ENCODE measurements at places on chromosomes 1 and 21.
A peak's percentile ranks its signal among the peaks of the same experiment; 100 is the strongest.

GRCh38 chr21:31075848-31076247 lies 37.6 kb upstream of the KRTAP19-8 start:
- DNase-seq = no peak

- DNase-seq = no peak
Observed at GRCh38 chr1:43564551-43565348, 34.1 kb downstream of the PTPRF start.

- DNase-seq = no peak
Observed at GRCh38 chr1:39321979-39322378, 117.5 kb downstream of the MACF1 start.

GRCh38 chr21:45303091-45303615 lies 15.5 kb upstream of the POFUT2 start:
- no peak for DNase-seq

- no peak for DNase-seq
Observed at GRCh38 chr1:30757352-30758120, at the start of gene LAPTM5. TSS of gene LAPTM5 (minus strand) at chr1:30757774. CDS start at chr1:30757745, 29 bp downstream.

GRCh38 chr1:62687421-62687902 lies 724 bp downstream of the DOCK7 start:
- peak; percentile 17 for DNase-seq

GRCh38 chr1:110829955-110830553 lies 42.9 kb upstream of the CD53 start:
- DNase-seq = no peak

DNA sequence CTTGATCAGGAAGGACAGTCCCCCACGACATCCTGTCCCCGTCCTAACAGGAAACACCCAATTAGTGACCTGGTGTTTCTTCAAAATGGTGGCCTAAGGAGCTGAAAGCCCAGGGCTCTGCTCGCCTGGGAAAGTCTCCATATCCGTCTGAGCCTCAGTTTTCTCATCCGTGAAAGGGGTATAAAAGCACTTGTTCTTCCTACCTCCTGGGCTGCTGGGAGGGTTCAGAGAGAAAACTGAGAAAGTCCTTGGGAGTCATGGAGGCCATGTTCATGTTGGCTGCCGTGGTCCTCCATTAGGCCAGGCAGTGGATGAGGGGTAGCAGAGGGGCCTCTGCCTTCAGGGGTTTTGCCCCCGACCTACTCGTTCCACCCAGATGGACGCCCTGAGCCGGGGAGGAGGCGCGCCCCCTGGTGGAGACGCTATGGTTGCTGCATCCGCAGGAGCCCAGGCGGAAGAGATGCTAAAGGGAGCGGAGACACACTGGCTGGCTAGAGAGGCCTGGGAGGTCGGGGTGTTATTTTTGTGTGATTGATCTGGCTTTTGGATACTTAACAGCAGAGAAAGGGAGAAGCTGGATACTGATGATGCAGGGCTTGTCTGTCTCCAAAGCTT lies 113.5 kb downstream of the PRDM2 start:
- DNase-seq = no peak

- no peak for DNase-seq
Observed at GRCh38 chr1:150543500-150544143, 5.6 kb upstream of the ADAMTSL4 start.

DNA sequence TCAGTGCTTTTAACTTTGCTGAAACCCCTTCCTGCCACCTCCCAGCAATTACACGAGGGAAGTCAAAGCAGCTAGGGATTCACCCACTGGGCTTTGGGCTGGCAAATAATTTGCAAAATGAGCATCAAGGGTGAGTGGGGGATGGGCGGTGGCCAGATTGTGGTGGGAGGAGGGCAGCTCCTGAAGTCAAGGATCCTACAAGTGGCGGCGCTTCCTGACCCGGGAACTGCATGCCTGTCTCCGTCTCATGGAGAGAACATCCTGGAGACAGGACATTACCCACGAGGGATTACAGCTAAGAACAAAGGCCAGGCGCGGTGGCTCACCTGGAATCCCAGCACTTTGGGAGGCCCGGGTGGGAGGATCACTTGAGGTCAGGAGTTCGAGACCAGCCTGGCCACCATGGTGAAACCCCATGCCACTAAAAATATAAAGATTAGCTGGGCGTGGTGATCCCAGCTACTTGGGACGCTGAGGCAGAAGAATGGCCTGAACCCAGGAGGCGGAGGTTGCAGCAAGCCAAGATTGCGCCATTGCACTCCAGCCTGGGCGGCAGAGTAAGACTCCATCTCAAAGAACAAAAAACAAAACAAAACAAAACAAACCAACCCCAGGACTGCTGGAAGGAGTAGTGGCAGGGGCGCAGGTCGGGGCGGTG lies 12.9 kb downstream of the TTC34 start:
- DNase-seq = no peak

DNA sequence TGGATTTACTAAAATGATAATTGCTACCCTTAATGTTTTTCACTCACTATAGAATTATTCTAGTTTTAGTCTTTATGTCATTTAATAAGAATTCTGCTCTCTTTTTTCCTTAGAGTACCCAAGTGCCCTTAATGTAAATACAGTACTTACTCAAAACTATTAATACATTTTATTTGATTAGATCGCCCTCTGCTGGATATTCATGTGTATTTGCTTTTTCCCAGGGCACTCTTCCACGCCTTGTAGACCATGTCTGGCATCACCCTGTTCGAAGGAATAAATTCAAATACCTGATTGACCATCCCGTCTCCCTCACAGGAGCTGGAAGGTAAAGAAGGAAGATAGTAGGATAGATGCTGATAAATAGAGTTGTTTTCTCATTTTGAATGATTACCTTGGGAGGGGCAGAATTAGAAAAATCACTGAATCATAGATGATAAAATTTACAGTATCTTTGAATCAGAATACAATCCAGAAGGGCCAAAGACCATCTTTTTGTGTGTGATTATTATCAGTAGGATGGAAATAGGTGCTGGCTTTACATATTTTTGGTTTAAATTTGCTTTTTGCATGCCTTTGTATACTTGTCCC lies 4.1 kb downstream of the AXDND1 start:
- DNase-seq = peak; percentile 45

DNA sequence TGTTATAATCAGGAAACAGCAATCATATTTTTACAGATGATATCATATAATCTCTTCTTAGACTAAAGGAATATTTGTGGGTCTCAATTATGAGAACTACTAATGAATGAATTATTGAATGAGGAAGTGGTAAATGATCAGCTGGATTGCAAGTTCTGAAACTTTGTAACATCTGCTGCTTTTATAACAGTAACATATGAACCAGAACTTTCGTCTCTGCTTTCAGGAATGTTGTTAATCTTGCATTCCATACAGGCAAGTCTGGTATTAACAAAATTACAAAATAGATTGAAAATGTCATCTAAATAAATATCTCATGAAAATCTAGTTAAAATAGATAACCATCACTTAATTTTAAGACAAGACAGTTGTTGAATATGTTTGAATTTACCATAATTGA lies 110.5 kb upstream of the COL11A1 start:
- DNase-seq = no peak

GRCh38 chr1:11053758-11054137 lies 6.1 kb downstream of the SRM start:
- no peak for DNase-seq

DNA sequence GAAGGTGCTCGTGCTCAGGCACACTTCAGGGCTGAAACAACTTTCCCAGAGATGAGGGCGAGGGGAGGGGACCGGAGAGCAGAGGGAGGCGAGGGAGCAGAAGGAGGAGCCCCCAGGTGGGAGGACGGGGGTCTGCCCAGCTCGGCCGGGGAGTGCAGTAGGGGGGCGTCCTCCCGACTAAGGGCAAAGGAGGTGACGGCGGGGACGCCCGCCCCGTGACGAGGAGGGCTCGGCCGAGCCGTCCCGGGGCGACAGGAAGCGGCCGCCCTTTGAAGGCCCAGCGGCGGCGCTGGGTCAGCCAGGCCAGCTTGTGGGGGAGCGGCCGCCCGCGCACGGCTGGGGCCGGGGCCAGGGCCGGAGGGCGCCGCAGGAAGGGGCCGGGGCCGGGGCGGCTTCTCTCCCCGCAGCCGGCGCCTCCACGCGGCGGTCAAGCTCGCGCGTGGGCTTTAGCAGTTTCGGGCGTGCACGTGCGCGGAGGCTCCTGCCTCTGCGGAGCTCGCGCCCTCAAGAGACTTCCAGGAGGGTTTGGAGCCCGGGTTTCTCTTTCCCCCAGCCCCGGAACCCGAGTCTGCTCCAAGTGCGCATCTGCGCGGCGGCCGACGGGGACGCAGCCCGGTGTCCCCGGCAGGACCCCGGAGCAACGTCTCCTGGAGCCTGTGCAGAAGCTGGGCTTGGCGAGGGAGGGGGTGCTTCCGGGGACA lies 100.8 kb upstream of the SLC45A1 start:
- DNase-seq = no peak

- DNase-seq = no peak
Observed at GRCh38 chr1:12129624-12130023, 37.2 kb upstream of the TNFRSF1B start.

DNA sequence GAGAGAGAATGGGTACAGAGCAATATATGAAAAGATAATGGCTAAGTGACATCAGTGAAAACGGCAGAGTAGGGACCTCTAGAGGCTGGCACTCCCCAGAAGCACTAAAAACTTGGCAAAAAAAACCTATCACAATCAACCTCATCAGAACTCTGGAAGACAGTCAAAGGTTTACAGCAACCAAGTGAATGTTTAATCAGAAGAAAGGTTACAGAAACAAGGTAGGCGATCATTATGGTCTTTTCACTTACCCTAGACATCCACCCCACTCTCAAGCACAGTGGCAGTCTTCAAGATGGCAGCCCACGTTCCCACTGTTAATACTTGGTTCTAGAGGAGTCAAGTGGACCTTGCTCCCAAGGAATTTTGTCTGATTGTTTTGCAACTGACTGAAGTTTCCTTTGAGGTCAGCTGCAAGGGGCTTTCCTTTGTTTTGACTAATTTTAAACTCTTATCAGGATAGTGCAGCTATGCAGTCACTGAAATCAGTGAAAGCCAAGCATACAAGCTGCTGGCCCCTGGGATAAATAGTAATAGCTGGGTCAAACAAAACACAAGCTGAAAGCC lies 7.2 kb downstream of the KIFAP3 start:
- no peak for DNase-seq

- DNase-seq = no peak
Observed at GRCh38 chr1:175493321-175494010, 249.9 kb downstream of the TNR start.

DNA sequence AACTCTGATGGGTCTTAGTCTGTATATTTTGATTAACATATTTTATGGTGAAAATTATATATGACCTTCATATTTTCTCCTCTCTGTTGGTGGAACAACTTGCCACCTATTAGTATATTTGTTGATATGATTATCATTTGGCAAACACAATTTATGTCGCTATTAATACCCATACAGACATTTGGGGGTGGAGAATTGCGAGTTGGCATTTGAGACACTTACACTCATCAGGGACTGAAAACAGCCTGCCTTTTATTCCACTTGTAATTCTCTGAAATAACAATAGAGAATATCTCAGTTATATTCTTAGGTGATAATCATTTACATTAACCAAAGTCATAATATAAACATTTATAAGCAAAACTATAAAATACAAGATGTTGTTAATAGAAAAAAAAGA lies 100.5 kb upstream of the RGS18 start:
- DNase-seq = no peak

GRCh38 chr1:91622616-91623015 lies 122.0 kb downstream of the CDC7 start:
- peak; percentile 21 for DNase-seq

GRCh38 chr1:214296860-214297745 lies 16.1 kb downstream of the SMYD2 start:
- peak; percentile 68 for DNase-seq

GRCh38 chr1:60963167-60963940 lies 119.0 kb upstream of the NFIA start:
- no peak for DNase-seq

DNA sequence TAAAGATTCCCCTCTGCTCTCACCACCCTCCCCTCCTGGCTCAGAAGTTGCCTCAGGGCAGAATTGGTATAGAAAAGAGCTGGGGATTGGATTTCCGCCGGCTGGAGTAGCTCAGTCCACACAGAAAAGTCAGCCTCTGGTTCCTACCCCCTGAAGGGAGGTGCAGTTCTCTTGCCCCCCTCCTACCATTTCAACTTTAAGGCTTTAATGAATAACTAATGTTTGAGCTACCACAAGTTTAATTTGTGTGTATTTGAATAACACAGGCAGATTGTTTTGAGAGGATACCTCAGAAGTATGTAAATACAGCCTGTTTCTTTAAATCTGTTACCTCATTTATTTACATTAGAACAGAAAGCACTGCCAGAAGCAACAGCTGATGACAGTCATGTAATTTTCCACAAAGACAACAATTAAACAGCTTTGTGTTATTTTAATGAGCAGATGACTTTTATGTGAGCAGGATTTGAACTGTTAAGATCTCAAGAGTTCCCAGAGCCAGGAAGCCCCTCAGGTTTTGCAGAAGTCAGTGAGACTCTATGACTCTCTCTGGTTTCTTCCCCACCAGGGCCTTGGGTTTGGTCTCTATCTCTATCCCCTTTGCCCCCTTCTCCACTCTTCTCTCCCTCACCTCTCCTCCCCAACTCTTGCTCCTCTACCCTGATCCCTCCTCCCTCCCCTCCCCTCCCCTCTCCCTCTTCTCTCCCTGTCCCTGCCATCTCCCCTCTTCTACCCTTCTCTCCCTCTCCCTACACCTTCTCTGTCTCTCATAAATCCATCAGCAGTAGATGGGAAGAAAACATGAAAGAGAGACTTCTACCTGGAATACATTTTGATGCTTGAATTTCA lies 26.3 kb downstream of the DUSP10 start:
- DNase-seq = no peak

GRCh38 chr1:110864287-110864686 lies 8.7 kb upstream of the CD53 start:
- no peak for DNase-seq

DNA sequence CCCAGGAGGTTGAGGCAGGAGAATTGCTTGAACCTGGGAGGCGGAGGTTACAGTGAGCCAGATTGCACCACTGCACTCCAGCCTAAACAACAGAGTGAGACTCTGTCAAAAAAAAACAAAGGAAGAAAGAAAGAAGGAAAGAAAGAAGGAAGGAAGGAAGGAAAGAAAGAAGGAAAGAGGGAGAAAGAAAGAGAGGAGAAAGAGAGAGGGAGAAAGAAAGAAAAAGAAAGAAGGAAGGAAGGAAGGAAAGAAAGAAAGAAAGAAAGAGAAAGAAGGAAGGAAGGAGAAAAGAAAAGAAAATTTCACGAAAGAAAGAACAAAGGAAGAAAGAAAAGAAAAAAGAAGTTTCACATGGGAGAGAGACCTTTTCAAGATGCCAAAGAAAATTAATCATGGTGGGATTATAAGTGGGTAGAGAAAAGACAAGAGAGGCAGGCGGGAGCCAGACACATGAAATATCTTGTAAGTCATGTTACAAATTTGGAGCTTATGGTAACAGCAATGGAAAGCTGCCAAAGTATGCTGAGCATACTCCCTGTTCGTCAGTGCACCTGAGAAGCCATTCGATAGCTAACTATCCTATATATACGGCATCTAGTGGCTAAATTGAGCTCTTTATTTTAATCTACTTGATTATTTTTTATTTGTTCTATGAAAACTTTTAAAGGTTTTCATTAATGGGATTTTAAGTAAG lies 41.3 kb upstream of the TNFSF4 start:
- no peak for DNase-seq

DNA sequence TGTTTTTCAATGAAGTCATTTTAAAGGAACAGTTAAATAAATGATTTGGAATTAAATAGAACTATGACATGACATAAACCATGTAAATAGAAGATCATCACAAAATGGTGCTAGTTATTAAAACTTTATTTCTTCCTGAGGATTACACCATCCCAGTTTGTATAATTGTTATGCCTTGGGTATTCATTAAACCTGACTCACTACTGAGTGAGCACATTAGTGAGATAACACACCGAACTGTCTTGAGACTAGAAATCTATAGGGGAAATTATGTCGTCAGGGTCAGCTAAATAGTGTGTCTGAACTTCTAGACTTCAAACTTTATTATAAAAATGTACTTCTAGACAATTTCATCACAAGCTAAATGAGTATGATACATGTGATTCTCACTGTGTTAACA lies 189.4 kb downstream of the NCAM2 start:
- no peak for DNase-seq
